ENCODE measurements at places on chromosomes 16 and 17.
A peak's percentile ranks its signal among the peaks of the same experiment; 100 is the strongest.

DNA sequence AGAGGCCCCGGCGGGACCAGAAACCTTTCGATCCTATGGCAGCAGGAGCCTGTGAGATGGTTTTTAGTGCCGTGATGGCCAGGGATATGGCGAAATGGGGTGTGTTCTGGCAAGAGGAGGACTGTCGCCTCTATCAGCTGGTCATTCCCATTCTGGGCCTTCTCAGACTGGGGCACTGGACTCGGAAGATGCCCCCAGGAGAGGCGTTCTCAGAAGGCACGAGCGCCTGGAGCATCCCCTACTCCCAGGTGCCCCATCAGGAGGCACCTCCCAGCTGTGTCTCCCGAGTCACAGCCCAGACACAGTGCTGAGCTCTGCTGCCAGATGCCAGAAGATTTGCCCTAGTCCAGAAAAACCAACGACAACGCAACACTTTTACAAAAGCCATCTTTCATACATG, 54.6 kb upstream of the ENDOV start:
- no peak for DNase-seq

DNA sequence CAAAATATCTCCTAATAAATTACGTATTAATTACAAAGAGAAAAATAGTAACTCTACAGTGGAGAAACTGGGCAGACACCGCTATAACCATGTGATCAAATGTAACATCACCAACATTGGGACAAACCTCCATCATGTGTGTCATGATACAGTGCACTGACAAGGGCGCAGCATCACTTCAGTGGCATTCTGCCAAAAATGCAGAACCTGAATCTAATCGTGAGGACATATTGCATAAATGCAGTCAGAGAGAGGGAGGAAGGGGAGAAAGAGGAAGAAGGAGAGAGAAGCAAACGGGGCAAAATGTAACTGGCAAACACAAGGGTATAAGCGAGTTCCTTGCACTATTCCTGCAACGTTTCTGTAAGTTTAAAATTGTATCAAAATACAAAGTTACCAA, 74.2 kb upstream of the MARCHF10 start:
- no peak for DNase-seq

GRCh38 chr17:35448899-35449227, 297 bp upstream of the SLFN13 start:
- DNase-seq: no peak

GRCh38 chr17:27299384-27300049, 5.6 kb downstream of the WSB1 start:
- no peak for DNase-seq

GRCh38 chr17:51921500-51921899, 237.0 kb downstream of the CA10 start:
- DNase-seq: no peak

DNA sequence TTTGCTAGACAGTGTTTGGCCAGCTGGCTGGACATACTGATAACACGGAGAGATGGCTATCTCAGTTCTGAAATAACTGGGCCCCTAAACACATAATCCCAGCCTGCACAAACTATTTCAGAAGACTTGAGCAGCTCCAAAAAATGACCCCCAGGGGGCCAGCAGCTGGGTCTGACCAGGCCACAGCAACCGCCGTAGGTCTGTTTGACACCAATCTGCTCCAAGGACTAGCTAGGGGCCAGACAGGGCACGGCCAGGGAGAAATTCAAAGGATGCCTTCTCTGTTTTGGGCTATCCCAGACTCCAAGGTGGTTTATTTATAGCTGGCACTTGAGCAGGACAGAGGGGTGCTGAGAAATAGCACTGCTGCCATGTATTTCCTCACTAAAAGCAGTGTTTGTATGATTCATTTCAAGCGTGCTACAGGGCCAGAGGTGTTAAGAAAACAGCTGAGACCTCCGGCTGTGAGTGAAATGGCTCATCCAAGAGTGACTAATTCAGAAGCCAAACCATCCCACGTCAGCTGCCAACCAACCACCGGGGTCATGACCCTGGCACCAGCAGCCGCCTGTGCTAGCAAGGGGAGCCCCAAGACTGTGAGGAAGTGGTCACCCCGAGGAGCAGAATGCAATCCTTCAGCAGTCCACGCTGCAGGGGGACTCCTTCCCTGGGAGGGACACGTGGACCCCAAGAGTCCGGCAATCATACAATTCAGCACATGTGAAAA, 5.7 kb downstream of the GGA2 start:
- peak; percentile 49 for DNase-seq

DNA sequence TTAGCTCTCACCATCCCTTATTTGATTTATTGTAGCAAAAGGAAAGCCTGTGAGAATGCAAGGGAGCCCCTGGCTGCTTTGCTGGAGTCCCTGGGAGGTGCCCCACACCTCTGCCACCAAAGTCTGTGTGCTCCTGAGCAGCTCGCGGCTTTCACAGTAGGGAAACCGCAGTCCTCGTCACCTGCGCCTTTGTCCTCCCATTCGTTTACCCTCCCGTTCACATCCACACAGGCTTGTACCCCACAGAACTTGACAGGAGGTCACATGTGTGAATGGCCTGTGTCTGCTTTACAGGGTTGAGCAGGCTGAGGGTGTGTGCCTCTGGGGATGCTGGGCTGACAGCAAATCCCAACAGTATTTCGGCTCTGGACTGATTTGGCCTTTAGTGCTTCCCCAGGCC, 152.5 kb downstream of the LGALS9B start:
- no peak for DNase-seq

GRCh38 chr17:4553669-4554068, 1.5 kb downstream of the MYBBP1A start:
- DNase-seq: no peak

- DNase-seq: no peak
These were observed 504.7 kb upstream of the RBFOX1 start for GRCh38 chr16:6827931-6828330.

- no peak for DNase-seq
These were observed 92.5 kb downstream of the NCOR1 start for GRCh38 chr17:16122697-16123434.

DNA sequence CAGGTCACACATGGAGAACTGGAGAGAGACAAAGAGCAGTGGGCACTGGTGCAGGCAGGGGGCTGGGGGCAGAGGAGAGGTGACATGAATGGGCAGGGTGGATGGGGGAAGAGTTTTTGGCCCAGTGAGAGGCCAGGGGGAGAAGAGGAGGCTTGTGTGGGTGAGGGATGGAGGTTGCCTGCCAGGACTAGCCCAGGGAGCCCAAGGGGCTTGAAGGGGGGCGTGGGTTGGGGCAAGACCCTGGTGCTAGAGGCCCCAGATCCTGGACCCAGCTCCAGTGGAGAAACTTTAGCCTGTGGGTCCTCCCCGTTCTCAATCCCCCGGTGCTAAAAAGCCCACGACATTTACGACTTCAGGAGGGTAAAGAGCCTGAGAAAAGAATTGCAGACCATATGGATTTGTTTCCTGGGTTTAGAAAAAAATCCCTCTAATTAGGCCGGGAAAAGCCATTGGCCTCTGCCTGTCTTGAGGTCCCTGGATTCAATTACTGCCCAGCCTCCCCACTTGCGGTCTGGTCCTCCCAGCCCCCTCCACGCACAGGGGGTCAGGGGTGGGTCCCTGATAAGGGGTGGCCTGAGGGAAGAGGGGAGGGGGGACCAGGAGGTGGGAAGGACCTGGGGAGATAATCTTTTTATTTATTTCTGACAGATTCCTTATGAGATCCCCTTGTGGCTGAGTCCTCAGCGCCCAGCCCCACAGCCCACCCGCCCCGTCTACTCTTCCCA, 33.0 kb downstream of the NGFR start:
- no peak for DNase-seq

DNA sequence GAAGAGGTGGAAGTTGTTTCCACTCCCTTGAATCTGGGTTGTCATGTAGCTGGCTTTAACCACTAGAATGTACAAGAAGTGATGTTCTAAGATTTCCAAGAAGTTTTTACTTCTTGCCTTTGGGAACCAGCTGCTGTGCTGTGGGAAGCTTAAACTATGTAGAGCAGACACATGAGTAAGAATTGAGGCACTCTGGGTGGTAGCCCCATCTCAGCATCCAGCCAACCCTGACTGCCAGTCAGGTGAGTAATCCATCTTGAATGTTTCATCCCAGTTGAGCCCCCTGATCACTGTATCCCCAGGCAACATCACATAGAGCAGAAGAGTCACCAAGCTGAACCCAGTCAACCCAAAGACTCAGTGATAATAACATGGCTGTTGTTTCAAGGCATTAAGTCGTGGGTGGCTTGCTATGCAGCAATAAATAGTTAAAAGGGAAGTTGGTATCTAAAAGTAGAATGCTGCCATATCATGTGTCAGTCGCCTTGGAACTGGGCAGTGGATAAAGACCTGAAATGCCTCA, 62.8 kb upstream of the GPR139 start:
- DNase-seq: no peak

- no peak for DNase-seq
These were observed 560.7 kb upstream of the RBFOX1 start for GRCh38 chr16:6771956-6772355.

GRCh38 chr16:89171216-89172170, at the start of gene CDH15:
TSS of gene CDH15 (plus strand) at chr16:89171748. CDS start at chr16:89171832, 84 bp downstream.
- no peak for DNase-seq

- no peak for DNase-seq
These were observed 72.5 kb upstream of the PLCG2 start for GRCh38 chr16:81706327-81707295.

- DNase-seq: no peak
These were observed 9.5 kb upstream of the DHRS13 start for GRCh38 chr17:28912281-28912937.

GRCh38 chr17:3890878-3891219, 2.0 kb downstream of the CAMKK1 start:
- no peak for DNase-seq

GRCh38 chr16:83054283-83054682, 427.5 kb downstream of the CDH13 start:
- DNase-seq: no peak

GRCh38 chr17:78665952-78666920, 89.0 kb upstream of the DNAH17 start:
- DNase-seq: no peak

- no peak for DNase-seq
These were observed 218 bp downstream of the TNRC6C start for GRCh38 chr17:77958716-77959125.

DNA sequence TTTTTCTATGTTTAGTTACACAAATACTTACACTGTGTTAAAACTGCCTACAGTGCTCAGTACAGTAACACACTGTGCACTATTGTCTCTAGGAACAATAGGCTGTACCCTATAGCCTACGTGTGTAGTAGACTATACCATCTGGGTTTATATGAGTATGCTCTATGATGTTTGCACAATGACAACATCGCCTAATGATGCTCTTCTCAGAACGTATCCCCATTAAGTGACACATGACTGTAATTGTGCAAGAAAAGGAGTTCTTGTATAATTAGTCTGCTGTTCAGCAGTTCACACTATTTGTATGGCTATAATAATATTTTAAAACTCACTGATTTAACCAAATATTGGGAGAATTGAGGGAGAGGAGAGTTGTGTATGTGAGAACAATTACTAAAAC, 173.7 kb downstream of the TRIM37 start:
- no peak for DNase-seq

GRCh38 chr17:55546991-55547664, 35.9 kb upstream of the SMIM36 start:
- no peak for DNase-seq

GRCh38 chr17:35373984-35374765, 754 bp upstream of the SLFN11 start:
- no peak for DNase-seq

- DNase-seq: peak; percentile 22
These were observed 381.8 kb downstream of the SOX9 start for GRCh38 chr17:72502371-72503341.

GRCh38 chr17:45848405-45848804, 3.7 kb downstream of the SPPL2C start:
- no peak for DNase-seq

DNA sequence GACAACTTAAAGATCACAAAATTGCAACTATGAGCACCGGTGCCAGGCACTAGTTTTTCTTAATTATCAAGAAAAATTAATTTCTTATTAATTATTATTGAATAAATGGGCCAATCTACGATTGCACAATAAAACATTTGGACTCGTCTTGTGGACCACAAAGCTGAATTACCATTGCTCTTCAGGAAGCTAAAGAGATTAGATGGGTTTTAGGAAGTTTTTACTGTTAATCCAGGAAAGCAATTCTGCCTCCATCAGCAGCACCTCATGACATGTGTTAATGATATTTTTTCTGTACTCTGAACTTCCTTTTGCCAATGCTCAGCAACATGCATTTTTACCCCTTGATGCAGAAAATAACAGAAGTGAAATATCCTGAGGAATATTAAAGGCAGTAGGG, 37.9 kb downstream of the HS3ST3A1 start:
- no peak for DNase-seq

- peak; percentile 95 for DNase-seq
These were observed 329.4 kb upstream of the CDH5 start for GRCh38 chr16:66036793-66037715.

GRCh38 chr17:74226252-74226651, 12.9 kb downstream of the TTYH2 start:
- no peak for DNase-seq

DNA sequence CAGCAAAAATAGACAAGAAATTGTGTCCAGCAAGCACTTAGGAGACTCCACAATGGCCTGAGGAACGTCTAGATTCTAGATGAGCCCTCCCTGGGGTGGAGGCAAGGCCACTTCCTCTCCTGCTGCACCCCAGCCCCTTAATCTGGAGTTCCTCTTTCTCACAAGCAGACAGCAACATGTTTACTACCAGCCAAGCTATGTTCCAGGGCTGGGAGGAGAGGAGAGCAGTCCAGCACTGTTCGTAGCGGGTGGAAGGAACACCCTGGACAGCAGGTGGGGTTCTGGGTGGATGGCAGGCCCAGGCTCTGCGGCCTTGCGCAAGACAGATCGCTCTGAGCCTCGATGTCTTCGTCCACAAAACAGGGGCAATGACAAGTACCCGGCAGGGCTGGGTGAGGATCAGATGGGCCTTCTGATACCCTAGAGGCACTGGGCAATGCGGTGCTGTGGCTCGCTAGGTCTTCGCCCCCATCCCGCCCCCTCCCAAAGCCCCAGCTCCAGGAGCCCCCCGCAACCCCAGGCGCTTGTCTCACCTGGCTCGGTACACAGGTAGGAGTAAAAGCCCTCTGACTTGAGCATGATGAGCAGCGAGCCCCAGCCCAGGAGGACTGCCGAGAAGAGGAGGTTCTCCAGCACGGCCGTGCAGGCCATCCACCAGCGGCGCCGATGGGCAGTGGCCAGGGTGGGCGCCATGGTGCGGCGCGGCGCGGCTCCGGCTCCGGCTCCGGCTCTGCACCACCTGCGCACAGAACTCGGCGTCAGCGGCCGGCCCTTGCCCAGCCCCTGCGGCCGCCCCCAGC, 1.3 kb downstream of the SLC43A2 start:
- DNase-seq: no peak

DNA sequence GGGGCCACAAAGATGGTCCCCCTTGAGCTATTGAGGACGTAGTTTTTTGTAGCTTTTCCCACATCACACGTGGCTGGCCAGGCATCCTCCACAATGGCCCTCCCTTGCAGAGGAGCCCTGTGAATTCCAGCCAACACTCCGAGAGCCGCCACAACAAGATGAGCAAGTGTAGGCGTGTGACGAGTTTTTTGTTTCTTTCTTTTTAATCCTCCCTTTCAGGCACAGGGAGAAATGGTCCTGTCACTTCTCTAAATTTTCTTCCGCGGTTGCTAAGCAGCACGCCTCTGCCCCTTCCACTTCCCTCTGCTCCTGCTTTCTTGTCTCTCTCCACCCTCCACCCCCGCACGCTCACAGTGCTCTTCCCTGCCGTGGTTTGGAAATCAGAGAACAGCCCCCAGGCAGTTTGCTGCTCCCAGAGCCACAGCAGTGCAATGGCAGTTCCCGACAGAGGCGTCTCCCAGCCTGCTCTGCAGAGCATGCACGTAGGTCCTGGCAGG, 68.0 kb upstream of the MRTFB start:
- DNase-seq: peak; percentile 53

- no peak for DNase-seq
These were observed 9.7 kb upstream of the TIMP2 start for GRCh38 chr17:78934681-78935418.
